ENCODE measurements at places on chromosomes 2 and 18.

GRCh38 chr2:196046123-196046917, 22.3 kb downstream of the DNAH7 start:
- DNase-seq: no peak

DNA sequence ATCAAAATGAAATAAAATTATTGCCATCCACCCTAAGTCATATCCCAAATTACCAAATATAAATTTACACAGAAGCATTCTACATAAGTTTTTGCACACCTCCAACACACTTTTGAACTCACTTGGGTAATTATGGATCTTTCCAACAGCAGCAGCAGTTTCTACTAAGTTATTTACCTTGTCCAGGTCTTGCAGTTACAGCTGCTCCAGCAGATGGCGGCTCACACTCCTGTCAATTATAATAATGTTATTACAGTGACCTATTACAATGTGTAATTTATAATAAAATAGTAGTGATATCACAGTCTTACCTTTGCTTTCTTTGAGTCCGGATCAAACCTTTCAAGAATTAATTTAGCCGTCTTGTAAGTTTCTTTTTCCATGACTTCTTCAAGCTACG, 37.9 kb downstream of the LNPK start:
- DNase-seq: no peak

GRCh38 chr18:80205294-80205693, 42.0 kb downstream of the PARD6G start:
- no peak for DNase-seq

DNA sequence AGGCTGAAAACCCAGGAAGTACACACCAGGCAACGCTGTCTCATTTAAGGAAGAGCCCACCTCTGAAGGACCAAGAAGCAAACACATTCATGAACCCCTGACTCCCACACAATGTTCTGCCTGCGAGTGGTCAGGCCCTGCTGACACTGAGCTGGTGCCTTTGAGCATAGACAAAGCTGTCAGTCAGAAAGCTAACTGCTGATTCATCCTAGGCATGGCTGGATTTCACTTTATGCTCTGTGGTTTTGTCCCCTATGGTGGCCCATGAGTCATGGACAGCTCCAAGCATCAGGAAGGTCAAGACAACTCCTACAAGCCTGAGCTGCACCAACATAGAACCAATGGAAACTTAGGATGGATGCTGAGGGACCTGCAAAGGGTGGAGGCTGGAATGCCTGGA, 78.9 kb downstream of the UXS1 start:
- no peak for DNase-seq

DNA sequence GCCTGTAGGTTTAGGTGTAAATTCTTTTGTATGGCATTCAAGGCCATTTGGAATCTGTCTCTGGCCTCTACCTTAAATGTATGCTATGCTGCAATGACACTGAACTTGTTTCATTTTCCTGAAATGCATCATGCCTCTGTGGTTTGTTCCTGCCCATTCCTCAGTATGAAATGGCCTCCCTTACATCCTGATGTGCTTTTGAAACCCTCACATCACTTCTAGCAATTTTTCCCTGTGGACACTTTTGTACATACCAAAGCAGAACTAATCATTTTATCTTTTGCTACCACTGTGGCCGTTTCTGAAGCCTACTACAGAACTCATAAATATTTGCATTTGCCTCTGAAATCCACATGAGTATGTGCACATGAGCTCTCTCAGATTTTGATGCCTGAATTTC, 557.2 kb downstream of the ERBB4 start:
- no peak for DNase-seq

GRCh38 chr2:33322612-33323011, 153.8 kb upstream of the RASGRP3 start:
- no peak for DNase-seq
